ENCODE measurements at places on chromosomes 5 and 9.
A peak's percentile ranks its signal among the peaks of the same experiment; 100 is the strongest.

DNA sequence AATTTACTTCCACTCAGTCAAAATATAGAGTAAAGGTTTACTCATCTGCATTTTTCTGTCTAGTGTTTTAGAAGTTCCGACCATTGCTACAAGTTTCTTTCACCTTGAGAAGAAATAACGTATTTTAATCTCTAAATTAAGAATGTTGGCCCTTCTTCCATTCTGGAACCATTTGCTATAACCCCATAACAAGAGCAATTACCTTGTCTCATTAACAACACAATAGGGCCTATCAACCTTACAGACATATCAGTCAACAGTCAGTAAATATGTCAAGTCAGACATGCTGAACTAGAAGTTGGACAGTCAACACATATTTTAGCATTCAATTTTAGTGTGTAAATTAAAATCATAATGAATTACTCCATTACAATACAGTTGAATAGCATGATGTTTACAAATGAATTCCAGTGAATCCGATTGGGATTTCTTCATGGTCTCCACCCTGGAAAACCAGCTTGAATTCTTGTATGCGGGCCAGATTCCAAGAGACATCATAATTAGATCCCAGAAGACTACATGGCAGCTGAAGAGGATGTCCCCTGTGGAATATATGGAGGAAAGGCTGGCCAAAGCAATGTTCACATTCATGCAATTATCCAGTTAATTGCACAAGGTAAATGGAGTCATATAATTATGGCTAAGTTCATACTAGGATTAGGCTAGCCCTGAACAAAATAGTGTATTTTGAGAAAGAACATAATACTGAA is 196.2 kb upstream of the TARS1 start:
- no peak for DNase-seq

- DNase-seq = no peak
Measured at GRCh38 chr5:37715361-37715760, 124.5 kb downstream of the GDNF start.

- DNase-seq = no peak
Measured at GRCh38 chr5:94575196-94575595, 43.2 kb downstream of the KIAA0825 start.

- peak; percentile 43 for DNase-seq
Measured at GRCh38 chr5:150441813-150442698, 7.5 kb downstream of the RPS14 start.

GRCh38 chr5:125528881-125529280 is 782.4 kb upstream of the ZNF608 start:
- DNase-seq = no peak

GRCh38 chr5:179123491-179124272 is 63.5 kb downstream of the ZNF354C start:
- DNase-seq = no peak

DNA sequence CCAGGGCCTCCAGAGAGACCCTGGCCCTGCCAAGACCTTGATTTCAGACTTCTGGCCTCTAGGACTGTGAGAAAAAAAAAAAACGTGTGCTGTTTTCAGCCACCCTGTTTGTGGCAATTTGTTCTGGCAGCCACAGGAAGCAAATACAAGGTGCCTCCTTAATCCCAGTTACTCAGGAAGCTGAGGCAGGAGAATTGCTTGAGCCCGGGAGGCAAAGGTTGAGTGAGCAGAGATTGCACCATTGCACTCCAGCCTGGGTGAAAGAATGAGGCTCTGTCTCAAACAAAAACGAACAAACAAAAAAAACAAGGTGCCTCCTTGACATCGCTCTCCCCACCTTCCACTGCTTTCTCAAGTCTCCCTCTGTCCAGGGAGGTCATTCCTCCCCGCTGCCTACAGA is 98.0 kb downstream of the GABBR2 start:
- DNase-seq = no peak

DNA sequence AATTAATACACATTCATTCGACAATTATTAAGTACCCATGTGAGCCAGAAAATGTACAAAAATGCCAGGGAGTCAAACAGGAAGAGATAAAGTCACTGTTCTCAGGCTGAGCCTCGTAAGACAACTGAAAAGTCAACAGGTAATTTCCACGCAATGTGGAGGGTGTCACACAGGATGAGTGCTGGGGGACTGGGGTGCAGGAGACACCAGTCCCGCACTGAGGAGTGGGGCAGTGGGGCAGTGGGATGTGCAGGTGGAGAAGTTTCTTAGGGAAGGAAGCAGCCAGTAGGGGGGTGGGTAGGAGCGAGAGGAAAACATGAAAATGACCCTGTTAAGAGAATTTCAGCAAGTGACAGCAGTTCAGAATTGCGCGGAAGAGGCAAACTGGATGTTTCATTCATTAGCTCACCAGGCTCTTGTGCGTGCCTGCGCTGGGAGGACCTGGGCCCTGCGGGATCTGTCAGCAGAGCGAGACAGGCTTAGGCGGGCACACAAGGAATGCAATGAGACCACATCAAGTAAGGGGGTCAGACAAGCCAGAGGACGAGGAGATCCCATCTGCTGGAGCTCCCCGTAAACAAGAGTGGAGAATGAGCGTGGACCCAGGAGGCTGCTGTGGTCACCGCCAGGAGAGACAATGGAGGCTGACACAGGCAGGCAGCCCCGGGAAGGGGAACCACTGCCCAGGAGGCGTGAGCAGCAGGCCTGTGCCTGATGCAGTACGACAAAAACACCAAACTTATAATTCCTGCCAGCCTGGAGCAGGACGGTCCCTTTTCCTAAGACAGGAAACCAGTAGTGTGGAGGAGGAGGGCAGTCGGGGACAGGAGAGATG is 21.0 kb downstream of the CAMSAP1 start:
- DNase-seq = peak; percentile 13

- DNase-seq = no peak
Measured at GRCh38 chr9:29118555-29118954, 1545.3 kb upstream of the C9orf72 start.

- DNase-seq = no peak
Measured at GRCh38 chr9:120434532-120434931, 145.4 kb downstream of the CDK5RAP2 start.

GRCh38 chr5:92885950-92886349 is 695.1 kb downstream of the NR2F1-AS1 start:
- DNase-seq = no peak

DNA sequence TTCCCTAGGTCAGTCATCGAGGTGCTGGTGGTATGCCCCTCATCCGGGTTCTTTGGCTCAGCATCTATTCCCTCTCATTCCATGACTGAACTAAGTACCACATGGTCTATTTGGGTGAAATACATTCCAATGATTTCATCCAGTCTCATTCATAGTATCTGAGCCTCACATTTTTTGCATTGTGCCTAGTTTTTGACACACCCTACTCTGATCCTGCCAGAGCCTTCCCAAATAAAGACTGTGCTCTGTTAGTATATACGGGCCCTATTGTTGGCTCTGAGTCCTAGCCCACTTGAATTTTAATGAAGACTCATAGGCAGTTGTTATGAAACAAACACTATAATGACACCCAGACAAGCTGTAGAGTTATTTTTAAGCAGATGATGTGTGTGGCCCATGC is 740.7 kb downstream of the CETN3 start:
- DNase-seq = no peak

DNA sequence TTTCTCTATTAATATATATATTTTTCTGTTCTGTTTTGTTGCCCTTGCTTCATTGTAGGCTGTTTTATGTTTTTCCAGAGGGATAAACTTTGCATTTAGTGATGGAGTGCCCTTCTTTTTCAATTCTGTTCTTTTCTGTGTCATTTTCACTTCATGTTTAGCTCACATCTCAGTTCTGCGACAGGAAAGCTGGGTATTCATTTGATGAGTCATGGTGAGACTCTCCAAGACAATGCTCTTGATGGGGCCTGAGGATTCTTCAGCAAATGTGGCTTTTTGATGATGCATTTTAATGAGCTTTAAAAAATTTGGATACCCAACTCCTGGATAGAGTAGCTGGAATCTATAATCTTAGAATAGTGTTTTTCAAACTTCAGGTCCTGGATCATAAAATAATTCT is 56.5 kb upstream of the SPATA31D4 start:
- no peak for DNase-seq

DNA sequence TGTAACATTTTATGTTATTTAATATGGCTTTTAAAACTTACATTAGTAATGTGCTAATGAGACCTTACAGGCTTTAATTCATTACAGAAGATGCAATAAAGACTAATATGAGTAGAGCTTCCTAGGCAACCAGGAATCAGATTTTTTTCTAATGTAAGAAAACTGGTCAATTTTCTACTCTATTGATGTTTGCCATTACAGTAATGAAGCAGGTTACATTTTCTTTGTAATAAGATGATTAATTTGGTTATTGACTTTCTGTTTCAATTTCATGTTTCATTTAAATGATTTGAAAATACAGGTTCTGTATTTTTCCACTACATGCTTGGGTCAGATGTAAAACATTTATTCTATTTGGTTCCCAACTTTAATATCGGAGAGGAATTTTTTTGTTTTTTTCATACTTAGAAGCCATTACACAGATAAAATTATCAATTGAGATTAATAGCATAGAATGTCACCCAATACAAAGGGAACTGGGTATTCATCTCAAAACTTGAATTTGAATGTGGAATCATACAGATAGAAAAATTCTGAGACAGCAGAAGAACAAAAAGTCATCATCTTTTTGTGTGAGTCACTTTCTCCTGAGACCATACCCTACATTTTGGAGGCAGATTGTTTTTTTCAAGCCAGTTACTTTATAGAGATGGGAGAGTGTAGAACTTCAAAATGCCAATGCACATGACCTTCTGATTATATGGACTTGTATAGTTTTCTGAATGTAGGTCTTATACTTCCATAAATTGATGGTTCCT is 133.6 kb upstream of the HMHB1 start:
- no peak for DNase-seq

DNA sequence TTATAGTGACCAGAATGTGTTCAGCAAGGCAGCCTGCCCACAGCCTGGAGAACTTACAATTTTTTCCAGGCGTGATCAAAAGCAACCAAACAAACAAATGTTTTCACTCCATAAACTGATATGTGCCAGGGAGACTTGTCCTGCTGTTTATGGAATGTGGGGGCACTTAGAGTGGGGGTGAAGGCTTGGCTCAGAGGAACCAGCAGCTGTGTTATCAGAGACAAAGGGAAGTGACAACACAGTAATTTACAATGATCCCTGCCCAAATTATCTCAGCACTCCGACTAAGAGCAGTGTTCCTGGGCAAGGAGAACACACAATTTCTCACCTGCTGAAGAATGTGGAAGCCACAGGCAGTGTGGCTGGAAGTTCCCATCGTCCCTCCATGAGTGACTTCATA is 429.1 kb upstream of the IRX4 start:
- no peak for DNase-seq

- DNase-seq = no peak
Measured at GRCh38 chr5:143426437-143426991, 23.0 kb upstream of the NR3C1 start.

GRCh38 chr5:20114526-20114925 is 126.5 kb upstream of the CDH18 start:
- DNase-seq = no peak

DNA sequence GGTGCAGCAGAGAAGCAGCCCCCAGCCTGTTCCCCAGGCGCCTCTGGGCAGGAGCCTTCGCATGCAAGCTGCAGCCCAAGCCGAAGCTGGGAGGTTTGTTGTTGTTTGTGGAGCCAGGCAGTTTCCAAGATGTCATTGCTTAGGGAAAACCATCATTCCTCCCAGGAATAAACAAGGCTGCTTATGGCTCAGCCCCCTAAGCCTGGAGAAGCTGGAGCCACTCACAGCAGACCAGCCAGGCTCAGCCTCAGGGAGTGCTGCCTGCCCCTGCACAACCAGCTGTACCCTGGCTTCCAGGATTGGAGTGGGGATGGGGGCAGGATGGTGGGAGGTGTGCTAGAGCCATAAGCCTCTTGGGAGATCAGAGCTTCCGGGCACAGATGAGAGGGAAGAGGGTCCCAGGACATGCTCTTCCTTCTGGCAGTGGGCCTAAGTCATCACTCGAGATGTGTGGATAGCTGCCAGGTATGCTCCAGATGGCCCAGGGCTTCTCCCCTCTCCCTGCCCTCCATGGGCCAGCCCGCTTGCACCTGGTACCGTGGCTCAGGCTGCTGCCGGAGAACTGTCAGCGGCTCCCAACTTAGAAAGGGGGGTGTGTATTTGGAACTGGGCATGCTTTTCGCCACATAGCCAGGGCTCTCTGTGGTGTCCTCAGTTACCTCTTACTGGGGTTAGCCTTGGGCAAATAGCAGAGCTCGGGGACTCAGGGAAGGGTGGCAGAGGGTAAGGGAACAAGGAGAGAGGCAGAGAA is 105.2 kb downstream of the RGS3 start:
- no peak for DNase-seq

DNA sequence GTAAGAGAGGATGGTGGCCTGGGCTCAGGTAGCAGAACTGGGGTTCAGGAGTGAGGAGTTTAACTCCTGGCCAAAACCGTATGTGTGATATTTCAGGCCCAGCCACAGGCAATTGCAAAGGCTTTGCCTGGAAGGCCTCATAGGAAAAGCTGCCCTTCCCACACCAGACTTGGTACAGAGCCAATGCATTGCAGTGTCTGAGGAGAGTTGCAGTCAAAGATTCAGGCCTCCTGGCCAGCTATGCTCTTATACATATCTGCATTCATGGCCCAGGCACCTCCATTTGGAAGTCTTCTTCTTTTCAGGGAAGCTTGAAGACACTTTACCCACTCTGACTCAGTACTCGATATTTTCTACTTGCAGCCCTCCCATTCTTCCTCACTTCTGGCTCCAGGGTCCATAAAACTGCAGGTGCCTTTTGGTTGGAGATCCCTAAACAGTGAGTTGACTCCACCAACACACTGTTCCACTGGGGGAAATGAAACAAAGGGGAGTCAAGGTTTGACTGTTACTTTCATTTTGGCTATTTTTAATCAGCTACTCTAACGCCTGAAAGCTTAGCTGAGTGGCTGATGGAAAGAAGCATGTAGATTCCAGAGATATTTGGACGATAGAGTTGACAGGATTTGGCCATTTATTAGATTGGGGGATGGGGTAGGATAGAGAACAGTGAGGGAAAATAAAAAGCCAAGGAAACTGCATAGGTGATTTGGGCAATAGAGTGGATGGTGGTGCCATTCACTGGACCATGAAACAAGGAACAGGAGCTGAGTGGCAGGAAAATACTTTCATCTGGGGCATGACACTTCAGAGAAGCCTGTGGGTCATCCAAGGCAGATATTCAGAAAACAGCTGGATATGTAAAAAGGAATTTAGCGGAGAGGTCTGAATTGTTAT is 30.6 kb upstream of the IL33 start:
- DNase-seq = no peak

DNA sequence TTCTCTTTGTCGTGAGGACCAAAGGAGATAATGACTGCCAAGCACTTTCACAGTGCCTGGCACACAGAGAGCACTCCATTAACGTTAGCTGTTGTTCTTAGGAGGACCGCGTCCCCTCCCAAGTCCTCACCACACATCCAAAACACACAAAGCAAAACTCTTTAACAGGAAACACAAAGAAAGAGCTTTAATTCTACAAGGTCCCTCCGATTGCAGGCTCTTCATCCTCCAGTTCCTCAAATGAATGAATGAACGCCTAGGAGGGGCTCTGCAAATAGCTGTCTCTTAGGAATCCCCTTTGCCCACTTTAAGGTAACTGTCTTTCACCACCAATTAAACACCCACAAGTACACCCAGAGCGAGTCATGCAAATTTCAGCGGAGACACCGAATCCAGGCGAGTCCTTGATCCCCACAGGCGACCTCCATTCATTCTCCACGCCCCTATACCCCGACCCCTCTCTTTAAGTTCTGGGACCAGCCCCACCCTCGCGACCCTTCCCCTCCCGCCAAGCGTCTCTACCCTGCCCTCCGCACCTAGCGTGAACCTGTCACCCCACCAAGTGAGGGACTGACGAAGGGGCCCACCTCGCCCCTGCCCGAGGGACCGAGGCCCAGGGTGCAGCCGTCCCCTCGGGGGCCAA is 644 bp downstream of the TSC1 start:
- no peak for DNase-seq
